H7 (cell line): ENCODE measurements at places on chromosomes 13 and 19.

- DNase-seq = no peak
Measured at GRCh38 chr13:108859197-108860012, 230.0 kb downstream of the MYO16 start.

DNA sequence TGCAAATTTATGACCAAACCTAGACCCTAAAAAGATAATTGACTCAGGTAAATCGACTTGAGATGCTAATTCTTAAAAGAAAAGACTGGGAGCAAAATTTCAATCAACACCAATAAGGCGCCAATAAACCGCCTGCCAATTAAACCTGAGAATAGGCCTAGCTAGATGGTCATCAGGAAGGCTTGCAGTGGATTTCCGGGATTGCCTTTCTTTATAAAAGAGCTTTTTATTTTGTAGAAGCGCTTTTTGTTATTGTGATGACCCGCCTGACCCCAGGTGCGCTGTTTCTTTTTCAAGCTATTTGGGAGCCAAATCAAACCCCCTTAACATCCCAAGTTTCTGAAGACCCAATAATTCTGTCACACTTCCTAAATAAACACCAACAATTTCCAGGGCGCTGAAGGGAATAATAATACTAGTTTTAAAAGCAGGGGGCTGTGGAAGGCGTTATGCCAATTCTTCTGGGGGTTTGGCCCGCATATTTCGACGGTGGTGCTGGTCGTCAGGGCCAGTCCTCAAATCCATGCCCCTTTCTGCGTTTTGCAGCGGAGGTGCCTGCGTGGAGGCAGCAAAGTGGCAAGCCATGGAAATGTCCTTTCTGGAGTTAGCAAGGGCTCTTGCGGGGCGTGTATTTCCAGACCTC is 2.9 kb upstream of the ZIC5 start:
- peak; percentile 80 for DNase-seq

DNA sequence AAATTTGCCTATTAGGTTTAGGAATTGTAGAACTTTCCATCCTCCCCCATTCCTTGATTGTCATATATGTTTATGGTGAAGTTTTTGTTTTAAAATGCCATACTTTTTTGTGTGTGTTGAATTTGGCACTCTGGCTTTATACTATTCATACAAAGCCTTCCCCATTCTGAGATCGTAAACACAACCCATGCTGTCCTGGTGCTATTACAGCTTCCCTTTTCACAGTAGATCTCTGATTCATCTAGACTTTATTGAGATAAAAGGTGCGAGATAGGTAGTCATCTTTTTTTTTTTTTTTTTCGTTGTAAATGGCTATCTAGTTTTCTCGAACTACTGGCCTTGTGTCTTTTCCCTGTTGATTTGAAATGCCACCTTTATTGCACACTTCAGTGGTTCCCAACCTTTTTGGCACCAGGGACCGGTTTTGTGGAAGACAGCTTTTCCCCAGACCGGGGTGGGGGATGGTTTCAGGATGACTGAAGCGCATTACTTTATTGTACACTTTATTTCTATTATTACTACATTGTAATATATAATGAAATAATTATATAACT is 94.6 kb downstream of the LRCH1 start:
- no peak for DNase-seq

DNA sequence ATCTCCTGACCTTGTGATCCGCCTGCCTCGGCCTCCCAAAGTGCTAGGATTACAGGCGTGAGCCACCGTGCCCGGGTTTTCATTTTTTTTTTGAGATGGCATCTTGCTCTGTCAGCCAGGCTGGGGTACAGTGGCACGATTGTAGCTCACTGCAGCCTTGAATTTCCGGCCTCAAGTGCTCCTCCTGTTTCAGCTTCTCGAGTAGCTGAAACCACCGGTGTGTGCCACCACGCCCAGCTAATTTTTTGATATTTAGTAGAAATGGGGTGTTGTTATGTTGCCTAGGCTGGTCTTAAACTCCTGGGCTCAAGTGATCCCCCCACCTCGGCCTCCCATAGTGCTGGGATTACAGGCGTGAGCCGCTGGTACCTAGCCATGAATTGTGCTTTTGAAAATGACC is 5.9 kb downstream of the ADAT3 start:
- DNase-seq = no peak

DNA sequence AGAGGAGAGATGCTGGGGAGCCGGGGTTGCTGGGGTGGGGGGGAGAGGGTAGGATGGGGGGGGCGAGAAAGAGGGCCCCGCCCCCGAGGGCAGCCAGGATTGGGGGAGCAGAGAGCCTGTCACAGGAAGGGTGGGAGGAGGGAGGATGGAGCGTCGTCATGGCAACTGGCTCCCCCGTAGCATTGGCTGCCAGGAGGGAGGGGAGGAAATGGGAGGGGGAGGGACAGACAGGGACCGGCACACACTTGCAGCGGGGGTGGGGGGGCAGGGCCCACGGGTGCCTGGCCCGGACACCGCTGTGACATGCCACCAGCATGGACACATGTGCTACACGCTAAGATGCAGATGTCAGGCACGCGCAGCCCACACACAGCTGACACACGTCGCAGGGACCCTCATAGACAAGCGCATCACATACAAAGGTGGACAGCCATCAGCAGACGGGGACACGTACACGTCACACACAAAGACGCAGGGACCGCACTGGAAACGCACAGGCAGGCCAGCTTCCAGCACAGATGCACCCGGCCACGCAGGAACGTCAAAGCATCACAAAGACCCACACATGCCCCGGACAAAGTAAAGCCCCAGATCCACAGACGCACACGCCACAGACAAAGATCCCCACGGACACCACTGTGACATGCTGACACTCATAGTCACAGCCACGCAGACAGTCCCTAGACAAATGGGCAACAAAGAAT is at the start of gene LMTK3:
TSS of gene LMTK3 (minus strand) at position 36 of the 704 bp plus-strand sequence. CDS start 259 bp downstream, outside the sequence.
- peak; percentile 95 for DNase-seq

DNA sequence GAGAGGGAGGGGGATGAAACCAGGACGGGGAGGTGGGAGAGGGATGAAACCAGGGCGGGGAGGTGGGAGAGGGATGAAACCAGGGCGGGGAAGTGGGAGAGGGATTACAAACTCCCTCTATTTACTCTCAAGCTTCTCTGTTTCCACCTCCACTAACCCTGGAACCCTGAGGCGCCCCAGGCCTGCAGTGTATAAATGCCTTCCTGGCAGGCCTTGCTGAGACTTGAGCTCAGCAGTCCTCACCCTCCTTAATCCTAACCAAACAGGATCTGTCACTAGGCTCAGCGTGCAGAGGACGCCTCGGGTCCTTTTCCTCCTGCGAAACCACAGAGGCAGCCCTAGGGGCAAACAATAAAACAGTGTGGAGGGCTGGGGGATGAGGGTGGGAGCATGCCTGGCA is 32.1 kb upstream of the OR1M1 start:
- peak; percentile 56 for DNase-seq

GRCh38 chr13:28603043-28603664 is 55.8 kb upstream of the POMP start:
- no peak for DNase-seq
